ENCODE measurements at places on chromosomes 1 and 21.

GRCh38 chr1:167717351-167717750 is 4.4 kb upstream of the MPZL1 start:
- no peak for DNase-seq

- DNase-seq = peak; percentile 81
These were observed 250.2 kb downstream of the PLA2G4A start for GRCh38 chr1:187078916-187079315.

DNA sequence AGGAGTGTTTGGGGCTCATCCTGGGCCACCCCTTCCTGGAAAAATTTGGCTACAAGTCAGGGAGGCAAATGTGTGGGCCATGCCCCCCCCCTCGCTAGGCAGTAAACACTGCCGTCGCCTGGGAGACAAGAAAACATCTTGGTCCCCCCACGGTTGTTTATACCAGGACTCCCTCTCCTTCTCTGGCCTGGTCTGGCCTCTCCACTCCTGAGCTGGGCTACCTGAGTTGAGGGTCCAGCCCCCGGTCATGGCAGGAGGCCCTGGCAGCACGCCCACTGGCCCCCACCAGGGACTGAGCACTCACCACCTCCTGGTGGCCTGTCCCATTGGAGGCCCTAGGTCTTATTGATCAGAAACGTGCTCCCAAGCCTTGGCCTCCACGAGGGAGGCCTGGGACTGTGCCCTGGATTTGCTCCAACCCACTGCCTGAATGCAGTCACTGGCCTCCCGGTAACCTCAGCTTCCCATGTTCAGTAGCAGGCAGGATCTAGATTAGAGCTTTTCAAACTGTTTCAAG is 15.8 kb downstream of the KCNQ4 start:
- no peak for DNase-seq

DNA sequence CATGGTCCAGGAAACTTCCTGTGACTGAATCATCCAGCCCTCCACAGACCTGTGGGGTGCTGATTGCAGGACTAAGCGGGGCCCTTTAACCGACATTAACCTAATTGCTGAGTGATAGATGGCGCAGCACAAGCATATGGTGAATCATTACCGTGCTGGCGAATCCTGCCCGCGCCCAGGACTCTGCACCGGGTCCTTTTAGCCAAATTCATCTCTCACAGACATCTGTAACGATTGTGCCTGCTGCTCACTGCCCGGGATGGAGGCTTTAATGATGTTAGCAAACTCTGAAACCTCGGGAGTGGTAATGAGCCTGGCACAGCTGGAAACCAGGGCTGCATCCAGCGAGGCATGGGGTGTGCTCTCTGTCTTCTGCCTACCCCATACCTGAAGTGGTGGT is 147.3 kb upstream of the CD34 start:
- no peak for DNase-seq

GRCh38 chr1:115687744-115688143 is 46.0 kb downstream of the VANGL1 start:
- DNase-seq = no peak

DNA sequence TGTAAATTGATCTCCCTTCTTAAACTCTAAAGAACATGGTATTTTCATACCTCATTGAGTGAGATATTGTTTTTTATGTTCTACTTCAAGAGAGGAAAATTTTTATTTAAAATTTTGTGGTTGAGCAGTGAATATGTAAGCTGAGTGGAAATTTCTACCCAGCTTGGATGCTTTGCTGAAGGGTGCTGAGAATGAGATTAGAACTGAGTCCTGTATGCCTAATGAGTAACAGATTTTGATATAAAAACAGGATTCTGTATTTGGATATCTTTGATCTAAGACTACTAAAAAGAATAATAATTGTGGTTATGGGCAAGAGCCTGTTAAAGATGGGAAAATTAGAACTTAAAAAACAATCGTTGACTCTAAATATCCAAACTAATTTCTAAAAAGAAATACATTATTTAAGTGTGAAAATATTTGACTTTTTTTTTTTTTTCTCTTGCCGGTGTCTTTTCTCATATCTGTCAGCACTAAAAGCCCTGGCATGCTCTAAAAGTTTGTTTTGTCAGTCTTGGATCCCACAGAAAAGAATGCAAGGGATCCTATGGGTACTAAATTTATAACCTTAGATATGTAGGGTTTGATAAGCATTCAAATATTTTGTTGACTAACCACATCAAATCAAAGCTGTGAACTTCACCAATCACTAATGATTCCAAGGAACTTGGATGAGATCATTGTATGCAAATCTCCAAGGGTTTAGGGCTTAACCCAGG is 652.3 kb downstream of the PTPRC start:
- DNase-seq = no peak

DNA sequence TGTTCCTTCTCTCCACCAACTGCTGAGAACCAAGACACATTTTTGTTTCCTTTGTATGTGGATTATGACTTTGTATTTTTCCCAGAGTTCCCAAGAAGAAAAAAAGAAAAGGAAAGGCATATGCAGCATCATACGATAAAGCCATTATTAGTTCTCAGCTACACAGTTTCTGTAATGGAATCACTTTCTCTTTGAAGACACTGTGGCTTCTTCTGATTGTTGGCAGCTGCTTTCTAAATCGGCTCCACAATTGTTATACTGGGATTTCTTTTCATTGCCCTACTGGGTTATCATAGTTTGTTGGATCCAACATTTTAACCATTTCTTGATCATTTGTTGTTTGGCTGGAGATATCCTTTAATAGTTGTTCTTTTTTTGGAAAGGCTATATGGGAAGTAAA is 89.5 kb upstream of the HIVEP3 start:
- no peak for DNase-seq

Measured in NCI-H446 treated with DMSO at 0.1 percent for 48 hours (cell line).